ENCODE measurements at places on chromosomes 11 and 22. TPM values are rescaled to one million over a fixed set of nuclear protein-coding genes. Genes with fewer than 3 reads are reported as not detected.

APOA5 gene
- total RNA-seq, result not detected

- no peak for DNase-seq
These were observed 25.4 kb upstream of the SMTN start for GRCh38 chr22:31055635-31056159.

GDPD4 gene
- not detected for total RNA-seq

DNA sequence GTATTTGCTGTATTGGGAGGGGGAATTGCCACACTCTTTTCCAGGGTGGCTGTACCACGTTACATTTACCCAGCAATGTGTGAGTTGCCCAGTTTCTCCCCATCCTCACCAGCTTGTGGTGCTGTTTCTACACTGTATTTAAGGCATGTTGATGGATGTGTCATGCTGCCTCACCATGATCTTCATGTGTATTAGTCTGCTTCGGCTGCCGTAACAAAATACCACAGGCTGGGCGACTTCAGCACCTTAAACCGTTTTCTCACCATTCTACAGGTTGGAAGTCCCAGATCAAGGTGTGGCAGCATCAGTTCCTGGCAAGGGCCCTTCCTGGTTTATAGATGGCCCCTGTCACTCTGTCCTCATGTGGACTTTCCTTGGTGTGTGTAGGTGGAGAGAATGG is 169.7 kb downstream of the IGLL1 start:
- no peak for DNase-seq

DNA sequence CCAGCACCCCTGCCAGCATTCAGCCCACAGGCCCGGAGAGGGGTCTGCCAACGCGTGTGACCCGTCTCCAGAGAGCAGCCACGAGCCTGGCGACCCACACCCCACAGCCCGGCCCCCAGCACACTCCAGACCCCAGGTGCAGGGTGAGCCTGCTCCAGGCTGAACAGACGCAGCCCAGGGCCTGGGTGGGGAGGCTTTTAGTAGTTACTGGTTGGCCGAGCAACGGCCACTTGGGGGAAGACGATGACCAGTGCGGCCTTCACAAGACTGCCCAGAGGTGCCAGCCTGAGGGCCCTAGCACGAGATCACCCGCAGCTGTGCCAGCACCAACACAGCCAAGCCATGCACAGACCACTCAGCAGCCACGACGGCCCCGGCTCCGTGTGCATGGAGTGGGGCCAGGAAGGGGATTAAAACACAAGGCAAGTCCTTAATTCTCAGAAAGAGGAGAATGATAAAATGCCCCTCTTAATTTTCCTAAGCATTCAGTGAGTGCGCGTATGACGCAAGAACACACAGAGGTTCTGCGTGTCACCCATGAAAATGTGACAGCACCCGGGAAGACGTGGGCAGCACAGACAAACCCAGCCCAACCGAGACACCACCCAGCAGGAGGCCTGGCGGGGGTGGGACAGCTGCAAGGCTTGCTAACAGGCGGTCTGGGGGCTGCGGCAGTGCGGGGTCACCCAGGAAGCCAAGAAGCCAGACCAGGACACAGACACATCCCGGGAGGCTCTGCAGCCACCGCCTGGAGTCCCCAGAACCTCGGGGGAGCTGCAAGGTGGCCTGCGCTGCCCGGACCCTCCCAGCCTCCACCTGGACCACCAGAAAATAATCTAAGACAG is 47.6 kb downstream of the BRD1 start:
- DNase-seq, result no peak

FGF19 gene
- total RNA-seq, result not detected

WNT7B gene
- total RNA-seq, result not detected

DNA sequence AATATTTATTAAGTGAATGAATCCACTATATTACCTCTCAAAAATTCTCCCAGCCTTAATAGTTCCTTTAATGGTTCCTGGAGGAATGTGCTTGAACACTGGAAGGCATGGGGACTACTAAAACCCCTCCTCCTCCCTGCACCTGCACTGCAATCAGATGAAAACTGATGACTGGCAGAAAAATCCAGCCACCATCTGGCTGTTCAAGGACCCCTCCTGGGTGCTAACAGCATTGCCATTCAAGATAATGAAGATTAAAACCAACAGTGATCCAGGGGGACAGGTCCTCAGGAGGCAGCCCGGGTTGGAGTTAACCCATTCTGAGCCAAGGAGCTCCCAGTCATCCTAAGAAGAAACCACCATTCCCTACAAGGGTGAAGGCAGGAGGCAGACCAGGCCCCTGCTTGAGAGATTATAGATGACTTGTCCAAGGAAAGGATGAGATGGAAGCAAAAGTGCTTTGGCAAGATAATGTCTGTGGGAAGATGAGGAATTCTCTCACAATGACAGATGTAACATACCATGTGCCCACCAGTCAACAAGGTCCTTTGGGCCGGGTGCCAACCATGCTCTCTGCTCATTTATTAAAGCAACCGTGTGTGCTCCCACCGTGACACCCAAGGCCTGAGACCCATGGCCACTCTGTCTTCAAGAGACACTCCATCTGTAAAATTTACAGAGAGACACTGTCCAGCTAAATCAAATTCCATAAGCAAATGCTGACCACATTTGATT is 90.6 kb downstream of the LARGE1 start:
- DNase-seq, result no peak

SYCE3 gene
- total RNA-seq, result not detected

DLAT gene
- 21.9 TPM for total RNA-seq

- no peak for DNase-seq
These were observed 291.2 kb downstream of the CADM1 start for GRCh38 chr11:115213007-115213406.

PRG3 gene
- not detected for total RNA-seq

SLC5A1 gene
- total RNA-seq, result 2.6 TPM

SNX32 gene
- total RNA-seq, result 0.22 TPM

DNA sequence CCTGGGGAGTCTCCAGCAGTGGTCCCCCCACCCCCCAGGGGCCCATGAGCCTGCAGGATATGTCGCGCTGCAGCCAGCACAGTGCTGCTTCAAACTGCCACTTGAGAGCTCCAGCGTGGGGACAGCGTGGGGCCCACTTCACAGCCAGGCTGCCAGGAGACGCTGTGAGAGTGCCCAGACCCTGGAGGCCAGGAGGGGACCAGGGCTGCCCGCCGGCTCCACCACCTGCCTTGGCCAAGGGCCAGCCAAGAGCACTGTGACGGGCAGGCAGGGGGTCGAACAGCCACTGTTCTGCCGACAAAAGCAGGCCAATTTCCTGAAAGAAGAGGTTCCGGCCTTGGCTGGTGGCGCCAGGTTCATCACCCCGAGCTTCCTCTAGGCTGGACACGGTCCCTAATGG is 60.2 kb downstream of the FLRT1 start:
- no peak for DNase-seq

DNA sequence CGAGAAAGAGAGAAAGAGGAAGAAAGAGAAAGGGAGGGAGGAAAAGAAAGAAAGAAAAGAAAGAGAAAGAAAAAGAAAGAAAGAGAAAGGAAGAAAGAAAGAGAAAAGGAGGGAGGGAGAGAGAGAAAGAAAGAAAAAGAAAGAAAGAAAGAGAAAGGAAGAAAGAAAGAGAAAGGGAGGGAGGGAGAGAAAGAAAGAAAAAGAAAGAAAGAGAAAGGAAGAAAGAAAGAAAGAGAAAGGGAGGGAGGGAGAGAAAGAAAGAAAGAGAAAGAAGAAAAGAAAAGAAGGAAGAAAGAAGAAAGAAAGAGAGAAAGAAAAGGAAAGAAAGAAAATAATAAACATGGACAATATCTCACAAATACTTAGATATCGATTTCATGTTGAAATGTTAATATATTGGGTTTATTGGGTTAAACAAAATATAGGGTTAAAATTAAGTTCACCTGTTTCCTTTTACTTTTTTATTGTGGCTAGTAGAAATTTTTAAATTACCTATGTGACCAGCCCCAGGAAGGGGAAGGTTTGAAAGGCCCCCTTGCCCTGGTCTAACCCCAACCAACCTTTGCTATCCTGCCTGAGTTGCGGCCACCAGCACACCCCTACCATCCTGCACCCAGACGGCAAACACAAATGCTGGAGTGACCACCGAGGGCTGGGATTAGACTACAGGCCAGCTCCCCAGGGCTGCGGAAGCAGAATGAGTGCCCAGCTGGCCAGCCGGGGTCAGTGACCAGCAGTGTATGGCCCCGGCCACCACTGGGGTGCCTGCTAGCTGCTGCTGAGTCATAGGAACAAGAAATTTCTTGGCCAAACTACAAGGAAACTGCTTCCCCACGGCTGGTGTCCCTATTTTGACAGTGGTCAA is 81.0 kb upstream of the FGF3 start:
- DNase-seq, result peak; percentile 62

DAGLA gene
- total RNA-seq, result 2.0 TPM

- DNase-seq, result no peak
These were observed 7.6 kb downstream of the TSPAN32 start for GRCh38 chr11:2309251-2310072.

INS gene
- not detected for total RNA-seq

DNA sequence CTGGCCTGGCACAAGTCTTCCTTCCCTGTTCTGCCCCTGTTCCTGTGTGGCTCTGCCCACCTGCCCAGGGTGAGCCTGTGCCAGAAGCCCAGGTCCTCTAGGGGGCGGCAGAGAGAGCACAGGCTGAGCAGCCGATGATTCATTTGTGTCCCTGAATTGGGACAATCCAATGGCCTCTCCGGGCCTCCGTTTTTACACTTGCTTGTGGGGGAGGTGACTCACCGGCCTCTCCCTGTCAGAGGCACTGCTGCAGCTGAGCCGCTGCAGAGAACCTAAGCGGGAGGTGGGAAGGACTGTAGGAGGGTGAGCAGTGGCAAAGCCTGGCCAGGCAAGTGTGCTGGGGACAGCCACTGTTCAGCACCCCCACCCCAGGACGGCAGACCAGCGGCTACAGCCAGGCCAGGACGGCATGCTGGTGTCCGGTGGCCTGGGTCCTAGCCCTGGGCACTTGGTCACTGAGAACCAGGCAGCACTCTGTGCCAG is 65.2 kb upstream of the LMO1 start:
- peak; percentile 88 for DNase-seq

TSKU gene
- total RNA-seq, result 14.4 TPM

- DNase-seq, result no peak
These were observed 95.1 kb upstream of the PLET1 start for GRCh38 chr11:112355726-112356125.
